ACHN (cell line): ENCODE measurements at places on chromosomes 12 and 14.
A peak's percentile ranks its signal among the peaks of the same experiment; 100 is the strongest.

GRCh38 chr14:104201063-104201462 is 62.7 kb downstream of the KIF26A start:
- DNase-seq, result no peak

GRCh38 chr12:108033090-108033489 is 96.0 kb upstream of the WSCD2 start:
- DNase-seq, result no peak

DNA sequence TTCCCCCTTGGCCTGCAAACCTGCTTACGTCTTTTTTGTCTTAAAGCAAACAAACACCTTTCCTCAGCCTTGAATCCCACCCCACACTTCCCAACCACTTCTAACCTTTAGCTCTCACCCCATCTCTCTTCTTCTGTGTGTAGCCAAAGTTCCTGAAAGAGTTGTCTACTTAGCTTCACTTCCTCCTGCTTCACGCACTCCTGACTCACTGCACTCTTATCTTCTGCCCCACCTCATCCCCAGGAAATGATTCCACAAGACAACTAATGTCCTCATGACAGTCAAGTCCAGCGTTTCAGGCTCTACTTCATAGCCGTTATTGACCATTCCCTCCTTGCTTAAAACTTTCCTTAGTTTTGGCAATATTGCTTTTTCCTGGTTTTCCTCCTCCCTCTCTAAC is 22.4 kb downstream of the EIF2B2 start:
- no peak for DNase-seq

- no peak for DNase-seq
These were observed 77.3 kb downstream of the SNAPC1 start for GRCh38 chr14:61839507-61839906.

GRCh38 chr14:74525361-74525851 is 31.8 kb downstream of the ISCA2 start:
- DNase-seq, result no peak

DNA sequence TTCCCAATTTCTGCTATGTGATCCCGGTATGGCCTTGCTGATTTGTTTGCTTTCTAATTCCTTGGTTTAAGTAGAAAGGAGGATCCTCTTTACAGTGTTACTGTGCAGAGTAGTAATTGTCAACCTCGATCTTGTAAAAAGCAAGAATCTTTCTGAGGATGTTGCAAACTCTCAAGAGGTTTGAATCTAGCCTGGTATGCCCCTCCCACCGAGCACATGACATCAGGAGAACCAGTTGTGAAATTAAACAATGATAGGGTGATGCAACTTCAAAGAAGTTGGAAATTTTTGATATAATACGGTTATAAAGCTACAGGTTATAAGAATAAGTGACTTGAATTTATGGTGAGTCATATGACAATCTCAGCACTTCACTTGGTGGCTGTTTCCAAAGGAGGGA is 35.0 kb upstream of the FUT8 start:
- DNase-seq, result no peak

- no peak for DNase-seq
These were observed 397 bp downstream of the SERPINA1 start for GRCh38 chr14:94388027-94388383.

GRCh38 chr12:116607039-116607438 is 47.9 kb downstream of the MAP1LC3B2 start:
- DNase-seq, result no peak

DNA sequence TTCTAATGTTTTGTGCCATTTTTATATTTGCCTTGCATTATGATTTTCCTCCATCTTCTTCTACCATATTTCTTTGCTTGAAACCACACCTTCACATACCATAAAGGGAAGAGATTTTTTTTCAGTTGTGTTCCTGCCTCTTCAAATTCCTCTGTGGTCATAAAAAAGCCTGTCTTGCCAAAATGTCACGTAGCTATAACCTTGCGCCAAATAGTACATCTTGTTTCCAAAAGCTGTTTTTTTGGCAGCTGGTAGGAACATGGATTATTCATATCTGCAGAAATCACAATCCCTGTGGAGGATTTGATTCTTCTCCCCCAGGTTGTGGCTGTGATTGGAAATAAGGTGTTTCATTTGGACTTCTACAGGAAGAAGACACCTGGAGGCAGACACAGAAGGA is 133.6 kb upstream of the SLC35F4 start:
- no peak for DNase-seq

DNA sequence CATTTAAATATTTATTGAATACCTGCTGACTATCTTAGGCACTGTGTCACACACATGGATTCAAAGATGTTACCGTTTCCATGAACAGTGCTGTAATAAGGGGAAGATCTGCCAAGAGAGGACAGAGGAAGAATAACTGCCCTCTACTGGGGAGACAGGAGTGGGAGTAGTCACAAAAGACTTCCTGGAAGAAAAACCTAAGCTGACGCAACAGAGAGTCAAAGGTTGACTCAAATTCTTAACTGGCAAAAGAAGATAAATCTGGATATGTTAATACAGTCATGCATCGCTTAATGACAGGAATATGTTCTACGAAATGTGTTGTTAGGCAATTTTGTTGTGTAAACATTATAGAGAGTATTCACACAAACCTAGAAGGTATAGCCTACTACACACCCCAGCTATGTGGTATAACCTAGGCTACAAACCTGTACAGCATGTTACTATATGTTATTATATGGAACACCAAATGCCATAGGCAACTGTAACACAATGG is 51.5 kb downstream of the DCAF5 start:
- DNase-seq, result peak; percentile 66

DNA sequence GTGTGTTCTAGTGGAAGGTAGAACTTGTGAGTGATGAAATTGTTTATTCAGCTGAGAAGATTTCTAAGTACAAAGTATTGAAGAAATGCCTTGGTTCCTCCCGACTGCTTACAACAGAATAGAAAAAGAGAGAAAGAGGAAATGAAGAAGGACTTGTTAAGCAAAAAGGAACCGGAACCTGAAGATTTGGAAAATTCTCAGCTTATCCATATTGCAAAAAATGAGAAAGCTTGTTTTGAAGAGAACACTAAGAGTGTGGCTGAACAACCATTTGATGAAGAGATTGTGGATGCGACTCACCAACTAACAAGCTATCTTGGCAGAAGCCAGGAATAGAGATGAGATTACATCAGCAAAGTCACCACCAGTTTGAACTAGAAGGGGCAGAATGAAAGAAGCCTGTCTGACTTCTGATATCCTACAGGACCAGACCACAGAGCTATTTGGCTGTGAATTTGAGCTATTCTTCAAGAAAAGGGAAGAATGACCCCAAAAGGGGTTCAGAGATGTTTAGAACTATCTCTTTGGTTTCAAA is 15.1 kb downstream of the NDUFA9 start:
- peak; percentile 85 for DNase-seq

- no peak for DNase-seq
These were observed 17.3 kb upstream of the ZDHHC22 start for GRCh38 chr14:77158882-77159255.

DNA sequence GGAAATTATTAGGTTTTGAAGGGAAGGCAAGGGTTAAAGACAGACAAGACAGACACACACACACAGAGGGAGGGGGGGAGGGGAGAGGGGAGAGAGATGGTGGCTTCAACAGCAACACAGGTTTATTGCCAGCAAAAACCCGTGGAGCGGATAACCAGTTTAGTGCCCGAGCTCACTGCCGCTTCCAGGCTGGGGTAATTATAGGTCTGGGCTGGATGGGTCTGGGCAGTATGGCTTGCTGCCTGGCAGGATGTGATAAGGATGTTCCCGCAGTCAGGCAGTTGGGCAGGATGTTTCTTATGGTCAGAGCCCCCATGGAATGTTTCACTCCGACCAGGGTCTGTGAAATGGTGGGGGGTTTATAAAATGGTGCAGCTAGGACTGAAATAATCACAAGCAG is 4.4 kb upstream of the TDRD9 start:
- DNase-seq, result peak; percentile 5

GRCh38 chr14:54775486-54776140 is 127.0 kb downstream of the GCH1 start:
- no peak for DNase-seq

DNA sequence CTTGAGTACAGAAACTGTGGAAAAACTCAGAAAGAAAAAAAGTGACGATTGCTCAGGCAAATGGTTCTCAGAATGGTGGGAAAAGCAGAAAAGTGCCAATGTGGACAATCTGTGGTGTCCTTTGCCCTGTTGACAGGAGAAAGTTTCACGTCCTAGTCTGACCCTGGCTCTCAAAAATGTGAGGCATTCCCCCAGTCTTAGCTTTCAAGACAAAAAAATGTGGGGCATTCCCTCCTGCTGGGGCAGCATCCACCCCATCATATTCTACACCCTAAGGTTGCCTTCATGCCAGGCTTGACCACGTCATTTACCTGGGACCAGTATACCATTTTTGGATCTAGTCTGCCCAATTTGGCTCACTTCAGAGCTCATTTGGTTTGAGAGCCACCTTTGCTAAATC is 20.7 kb upstream of the ANAPC7 start:
- peak; percentile 21 for DNase-seq

GRCh38 chr14:54881761-54882401 is 20.7 kb downstream of the GCH1 start:
- peak; percentile 20 for DNase-seq

GRCh38 chr12:22562036-22563028 is 18.0 kb upstream of the C2CD5 start:
- no peak for DNase-seq

DNA sequence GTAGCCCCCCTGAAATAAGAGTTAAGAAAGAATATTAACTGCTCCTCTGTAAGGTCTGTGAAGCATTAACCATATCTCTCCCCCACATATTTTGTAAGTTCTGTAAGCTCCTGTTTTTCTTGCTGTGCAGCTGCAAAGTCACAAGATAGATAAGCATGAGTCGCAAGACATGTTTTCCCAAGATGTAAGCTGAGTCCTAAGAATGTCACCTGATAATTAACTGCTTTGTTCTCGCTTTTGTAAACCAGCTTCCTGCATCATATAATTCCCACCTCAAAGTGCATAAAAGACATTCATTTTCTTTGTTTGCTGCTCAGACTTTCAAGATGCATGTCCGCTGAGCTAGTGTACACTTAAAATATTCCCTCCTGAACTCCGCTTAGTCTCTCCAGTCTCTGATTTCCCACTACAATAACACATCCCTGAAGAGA is 27.0 kb upstream of the PHC1 start:
- DNase-seq, result no peak
